ENCODE measurements at places on chromosomes 3 and 15.

GRCh38 chr3:28951772-28952556 is 328.9 kb upstream of the RBMS3 start:
- DNase-seq, result no peak

GRCh38 chr15:40844696-40845030 is 815 bp downstream of the SPINT1 start:
- DNase-seq, result no peak

DNA sequence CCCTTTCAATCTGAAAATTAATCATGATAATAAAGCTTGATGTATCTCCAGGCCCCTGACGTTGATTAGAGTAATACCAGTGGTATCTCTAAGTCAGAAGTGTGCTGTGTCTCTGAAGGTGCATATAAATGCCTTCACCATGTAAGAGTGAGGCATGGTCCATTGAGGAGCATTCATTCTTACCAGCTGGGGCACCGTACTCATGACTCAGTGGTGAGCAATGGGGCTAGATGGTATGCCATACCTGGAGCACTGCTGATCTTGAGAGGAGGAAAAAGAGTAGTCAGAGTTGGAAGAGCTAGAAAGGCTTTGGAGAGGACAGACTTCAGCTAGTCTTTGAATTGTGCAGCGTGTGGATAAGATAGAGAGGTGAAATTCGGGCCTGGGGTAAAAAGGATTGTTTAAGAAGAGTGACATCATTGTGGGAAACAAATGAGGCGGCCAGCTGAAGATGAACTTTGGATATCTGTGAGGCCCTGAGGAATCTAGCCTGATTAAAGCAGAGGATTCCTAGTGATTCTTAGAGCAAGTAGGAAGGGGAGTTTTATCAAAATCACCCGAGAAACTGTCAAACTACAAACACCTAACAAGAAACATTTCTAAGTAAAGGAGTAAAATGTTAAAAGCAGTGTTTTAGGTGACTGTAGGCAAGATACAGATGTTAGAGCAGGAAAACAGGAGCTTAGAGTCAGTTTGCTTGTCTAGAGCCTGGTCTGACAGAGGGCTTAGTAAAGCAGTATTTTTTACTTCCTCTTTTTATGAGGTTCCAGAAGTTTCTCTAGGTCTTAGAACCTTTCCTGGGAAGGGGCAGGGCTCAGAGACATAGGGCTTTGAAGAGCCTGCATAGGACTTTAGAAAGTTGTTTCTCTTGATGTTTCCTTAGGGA is 13.6 kb downstream of the TMOD3 start:
- no peak for DNase-seq

GRCh38 chr3:47536967-47537366 is 23.5 kb upstream of the ELP6 start:
- DNase-seq, result no peak

DNA sequence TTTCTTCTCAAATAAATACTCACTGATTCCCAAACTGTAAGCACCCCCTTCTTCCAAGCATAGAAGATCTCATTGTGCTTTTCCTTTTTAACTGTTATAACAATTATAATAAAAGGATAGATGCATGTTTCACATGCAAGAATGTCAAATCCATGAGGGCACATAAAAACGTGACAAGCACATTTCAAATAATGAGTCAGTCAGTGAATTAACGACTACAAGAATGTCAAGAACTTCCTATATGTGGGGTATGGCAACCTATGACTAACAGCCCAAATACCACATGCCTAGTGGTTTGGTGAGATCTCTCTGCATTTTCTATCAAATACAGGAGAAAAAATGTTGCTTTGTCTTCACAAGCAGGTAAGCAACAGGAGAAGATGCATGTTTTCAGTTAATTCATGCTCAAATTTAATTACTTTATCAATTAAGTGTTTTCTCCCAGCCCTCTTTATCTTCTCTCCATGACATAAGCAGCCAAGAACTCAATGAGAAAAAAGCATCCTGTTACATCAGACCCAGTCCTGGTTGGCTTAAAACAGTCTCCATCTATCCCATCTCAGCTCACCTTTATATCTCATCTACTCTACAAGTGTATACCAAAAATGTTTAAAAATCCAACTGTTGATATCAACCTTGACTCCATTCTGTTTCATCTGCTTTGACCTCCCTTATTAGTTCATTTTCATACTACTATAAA is 181.5 kb upstream of the LMCD1 start:
- no peak for DNase-seq

DNA sequence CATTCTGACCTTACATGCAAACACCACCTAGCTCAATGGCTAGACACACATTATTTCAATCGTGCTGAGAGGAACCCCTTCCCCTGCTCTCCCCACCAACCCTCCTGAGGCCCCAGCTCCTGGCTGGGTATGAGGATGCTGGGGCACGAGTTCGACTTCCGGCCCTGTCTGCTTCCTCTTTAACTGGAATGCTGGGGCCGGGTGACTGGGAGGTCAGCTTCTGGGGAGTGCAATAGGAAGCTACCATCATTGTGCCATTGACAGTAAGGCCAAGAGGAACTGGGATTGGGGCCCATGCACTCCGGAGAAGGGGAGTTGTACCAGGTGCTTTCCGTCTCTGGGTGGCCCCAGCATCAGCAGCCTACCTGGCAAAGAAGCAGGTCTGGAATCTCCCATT is 15.6 kb upstream of the TLE3 start:
- DNase-seq, result no peak

GRCh38 chr15:51888593-51889195 is 59.2 kb downstream of the TMOD3 start:
- no peak for DNase-seq
